ENCODE measurements at places on chromosomes 7 and 10.

DNA sequence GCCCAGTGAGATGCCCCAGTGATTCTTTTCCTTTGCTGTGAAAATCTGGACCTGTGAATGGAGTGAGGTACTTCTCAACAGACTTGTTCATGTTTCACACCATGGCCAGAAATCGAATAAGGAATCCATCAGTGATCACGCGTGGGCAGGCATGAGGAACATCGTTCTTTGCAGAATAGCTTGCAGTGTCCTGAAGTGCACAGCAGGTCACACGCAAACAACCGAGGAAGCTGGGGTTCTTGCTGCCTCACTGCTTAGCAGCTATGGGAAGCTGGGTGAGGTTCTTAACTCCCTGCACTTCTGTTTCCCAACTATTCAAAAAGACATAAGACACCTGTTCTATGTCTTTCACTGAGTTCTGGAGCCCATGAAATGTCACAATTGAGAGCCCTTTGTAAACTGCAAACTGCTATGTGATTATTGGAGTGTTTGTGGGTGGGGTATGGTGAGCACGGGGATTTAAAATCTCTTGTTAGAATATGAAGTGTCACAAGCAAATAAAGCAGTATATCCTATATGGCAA lies 253.4 kb downstream of the KIAA1217 start:
- DNase-seq = no peak

DNA sequence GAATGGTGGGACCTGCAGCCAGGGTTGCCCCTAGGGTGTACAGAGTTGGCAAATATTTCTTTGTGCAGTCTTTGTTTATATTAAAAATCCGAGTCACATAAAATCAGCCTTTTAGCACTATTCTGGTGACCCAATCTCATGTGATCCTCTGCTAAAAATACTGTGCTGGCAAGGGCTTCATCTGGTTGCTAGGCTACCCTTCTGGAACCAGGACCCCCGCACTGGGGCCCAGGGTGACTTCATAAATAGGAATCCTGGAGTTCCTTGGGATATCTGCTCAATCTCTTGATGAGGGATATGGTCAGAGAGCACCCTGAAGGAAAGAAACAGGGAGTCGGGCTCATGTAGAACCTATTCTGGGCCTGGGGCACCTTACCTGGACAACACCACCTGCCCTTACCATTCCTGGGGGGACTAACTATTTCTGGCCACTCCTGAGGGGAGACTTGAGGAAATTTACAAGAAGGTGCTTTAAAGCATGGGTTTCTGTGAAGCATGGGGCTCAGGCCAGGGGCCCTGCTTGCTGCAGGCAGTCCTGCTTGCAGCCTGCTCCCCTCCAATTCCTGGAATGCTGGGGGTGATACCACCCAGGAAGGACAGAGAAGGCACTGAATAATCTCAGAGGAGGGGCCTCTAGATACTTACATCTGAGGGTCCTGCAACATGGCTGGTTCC lies 44.7 kb downstream of the SH2D4B start:
- peak; percentile 52 for DNase-seq

DNA sequence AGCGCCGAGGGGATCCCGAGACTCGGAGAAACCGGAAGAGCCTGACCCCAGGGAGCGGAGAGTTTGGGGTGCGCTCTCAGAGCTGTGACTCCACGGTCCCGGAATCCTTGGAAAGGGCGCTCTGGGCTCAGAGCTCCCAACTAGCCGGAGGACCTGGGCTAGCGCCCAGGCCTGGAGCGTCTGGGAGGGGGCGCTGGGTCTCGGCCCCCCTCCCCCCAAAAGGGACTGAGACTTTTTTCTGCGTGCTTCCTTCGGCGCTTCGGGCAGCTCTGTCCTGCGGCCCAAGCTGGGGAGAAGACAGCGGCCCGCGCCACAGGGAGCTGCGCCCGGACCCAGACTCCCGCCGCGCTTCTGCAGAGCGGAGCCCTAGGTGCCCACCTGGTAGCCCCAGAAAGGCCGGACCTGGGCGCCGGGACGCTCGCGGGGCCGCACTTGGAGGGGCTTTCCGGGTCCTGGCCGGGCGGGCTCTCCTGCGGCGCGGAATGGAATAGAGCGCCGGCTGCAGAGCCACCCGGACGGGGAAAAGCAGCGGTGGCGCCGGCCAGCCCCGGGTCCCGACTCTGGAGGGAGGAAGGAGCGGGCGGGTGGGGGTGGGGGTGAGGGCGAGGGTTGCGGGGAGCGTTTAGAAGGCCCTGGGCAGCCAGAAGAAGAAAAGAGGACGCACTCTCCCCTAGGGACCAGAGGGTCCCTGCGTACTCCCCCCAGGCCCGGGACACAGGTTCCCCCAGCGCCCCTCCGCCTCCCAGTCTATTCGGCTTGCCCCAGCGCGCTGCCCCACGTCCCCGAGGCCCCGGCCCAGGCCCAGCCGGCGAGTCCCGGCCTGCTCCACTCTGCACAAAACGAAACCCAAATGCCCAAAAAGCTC lies 4.7 kb downstream of the ZNF503 start:
- no peak for DNase-seq

GRCh38 chr10:72663971-72664370 lies 28.0 kb upstream of the MCU start:
- DNase-seq = no peak

DNA sequence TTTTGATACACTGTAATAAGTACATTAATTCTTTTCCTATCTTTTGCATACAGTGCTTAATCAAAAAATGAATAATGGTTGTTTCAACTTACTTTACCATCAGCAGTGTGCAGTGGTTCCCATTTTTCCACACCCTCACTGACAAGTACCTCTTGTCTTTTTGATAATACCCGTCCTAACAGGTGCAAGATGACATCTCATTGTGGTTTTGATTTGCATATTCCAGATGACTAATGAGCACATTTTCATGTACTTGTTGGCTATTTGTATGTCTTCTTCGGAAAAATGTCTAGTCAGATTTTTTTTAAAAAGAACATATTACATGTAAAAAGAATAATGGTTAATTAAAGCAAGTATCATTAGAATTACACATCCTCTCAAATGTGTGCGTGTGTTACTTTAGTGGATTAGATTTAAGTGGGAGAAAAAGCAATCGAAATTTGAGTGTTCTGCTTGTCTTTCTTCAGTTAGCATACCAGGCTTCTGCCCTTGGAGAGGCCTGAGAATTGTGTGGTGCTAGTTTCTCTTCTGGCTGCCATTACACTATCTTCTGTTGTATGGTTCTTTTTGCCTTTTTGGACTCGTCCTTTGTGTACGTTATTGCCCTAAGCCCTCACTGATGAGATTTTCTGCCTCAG lies 291.2 kb downstream of the AUTS2 start:
- no peak for DNase-seq

DNA sequence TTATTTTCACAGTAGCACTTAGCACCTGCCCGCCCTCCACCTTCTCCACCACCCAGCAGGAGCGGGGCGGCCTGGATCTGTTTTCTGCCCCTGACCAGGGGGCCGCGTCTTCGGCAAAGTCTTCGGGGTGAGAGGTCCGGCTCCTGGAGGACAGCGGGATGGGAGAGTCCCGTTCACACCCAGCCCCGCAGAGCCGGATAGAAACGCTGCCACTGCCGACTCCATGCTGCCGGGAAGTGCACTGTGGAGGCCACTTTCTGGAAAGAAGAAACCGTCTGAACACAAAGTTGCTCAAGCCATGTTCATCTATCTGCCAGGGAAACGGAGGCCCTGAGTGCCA lies 14.5 kb upstream of the ZNF273 start:
- no peak for DNase-seq

DNA sequence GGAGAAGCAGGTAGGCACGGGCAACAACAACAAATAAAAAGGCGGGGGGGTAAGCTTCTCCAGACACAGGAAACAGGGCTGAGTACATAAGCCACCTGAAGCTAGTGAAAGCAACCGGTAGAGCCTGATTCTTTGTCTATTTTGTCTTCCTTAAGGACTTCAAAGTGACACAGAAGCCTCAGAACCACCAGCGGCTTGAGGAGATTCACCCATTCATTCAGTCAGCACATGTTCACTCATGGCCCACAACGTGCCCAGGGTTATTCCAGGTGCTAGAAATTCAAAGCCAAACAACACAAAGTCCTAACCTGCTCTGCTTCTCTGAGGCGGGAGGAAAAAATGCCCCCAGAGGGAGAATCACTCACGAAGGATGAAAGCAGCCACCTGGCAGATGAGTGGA lies 69.3 kb upstream of the C7orf33 start:
- no peak for DNase-seq

DNA sequence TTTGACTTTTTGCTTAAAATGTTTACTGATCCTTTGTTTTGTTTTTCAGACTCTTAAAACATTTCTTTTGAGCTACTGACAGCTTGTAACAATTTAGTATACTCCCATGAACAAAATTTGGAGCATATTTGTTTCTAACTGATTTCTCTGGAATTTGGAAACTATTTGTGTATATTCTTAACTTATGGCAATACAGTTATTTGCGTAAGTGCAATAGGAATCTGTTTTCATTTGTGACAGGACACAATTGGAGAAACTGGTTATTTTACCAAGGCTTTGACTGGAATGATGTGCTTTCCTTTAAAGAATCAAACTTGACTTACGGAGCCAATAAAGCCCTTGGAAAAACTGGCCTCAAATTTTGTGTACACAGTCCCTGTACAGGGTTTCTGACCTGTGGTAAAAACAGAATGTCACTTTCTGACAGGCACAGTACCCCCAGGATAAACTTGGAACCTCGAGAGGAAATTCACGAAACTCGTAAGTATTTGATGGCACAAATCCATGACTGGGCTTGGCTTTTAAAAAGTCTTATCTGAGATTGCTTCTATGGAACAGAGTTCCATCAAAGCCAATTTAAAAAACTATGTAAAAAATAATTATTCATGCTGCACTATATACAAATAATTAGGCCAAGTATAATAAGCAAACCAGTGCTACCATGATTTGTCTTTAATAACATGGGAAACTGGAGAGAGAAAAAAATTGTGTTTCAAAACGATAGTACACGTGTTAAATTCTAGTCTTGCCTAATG lies 70.4 kb downstream of the ST8SIA6 start:
- no peak for DNase-seq

- DNase-seq = no peak
Observed at GRCh38 chr10:114256822-114257221, 17.8 kb downstream of the VWA2 start.

DNA sequence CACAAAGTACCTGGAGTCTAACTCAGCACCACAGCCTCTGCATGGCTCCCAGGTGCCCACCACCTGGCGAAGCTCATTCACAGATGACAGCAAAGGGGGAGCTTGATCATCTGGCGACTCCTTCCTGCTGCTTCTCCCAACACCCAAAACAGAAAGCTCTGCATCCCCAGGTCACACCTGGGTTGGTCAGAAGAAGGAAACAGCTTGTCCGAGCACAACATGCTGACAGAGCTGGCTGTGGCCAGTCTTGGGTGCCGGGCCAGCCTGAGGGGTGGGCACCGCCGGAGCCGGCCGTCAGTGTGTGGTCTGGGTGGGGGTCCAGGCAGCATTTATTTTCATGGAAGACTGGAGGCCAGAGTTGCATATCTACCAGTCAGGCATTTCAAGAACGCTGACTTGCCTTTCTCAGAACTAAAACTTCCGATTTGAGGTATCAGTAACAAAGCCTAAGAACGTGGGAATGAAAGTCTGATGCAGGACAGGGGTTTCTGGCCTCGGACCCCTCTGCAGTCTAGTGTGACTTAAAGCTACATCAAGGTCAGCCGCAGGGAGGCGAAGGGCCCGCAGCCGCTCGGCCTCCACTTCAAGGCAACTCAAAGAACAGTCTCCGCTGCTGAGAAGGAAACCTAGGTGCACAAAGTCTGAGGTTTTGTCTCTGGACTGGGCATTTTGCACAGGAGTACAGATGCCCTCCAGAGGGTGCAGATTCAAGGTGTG lies 109.6 kb downstream of the CYTH3 start:
- no peak for DNase-seq

- no peak for DNase-seq
Observed at GRCh38 chr10:62106929-62107519, 161.6 kb downstream of the RTKN2 start.

DNA sequence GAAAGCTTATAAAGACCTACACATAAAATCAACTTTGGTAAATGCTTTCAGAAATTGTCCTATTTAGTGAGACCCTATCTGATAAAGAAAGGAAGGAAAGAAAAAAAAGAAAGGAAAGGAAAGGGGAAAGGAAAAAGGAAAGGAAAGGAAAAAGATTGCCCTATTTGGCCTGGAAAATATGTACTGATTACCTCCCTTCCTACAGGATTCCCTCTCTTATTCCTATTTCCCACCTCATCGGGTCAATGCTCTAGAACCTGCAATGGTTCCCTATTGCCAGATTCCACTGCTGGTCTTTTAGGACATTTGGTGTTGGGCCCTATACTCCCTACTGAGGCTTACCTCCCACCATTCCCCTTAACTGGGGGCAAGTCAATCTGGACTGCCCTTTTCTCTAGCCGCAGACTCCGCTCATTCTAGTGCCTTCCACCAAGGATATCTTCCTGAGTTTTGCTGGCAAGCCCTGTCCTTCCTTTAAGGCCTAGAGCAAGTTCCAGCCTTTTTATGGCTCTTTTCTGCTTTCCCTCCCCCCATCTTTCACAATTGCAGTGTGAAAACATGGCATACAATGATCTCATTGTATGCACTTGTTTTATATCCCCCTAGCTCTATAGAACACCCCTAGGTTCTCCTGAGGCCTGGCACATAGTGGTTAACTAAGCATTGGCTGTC lies 4.4 kb downstream of the DDIT4 start:
- DNase-seq = no peak

- DNase-seq = no peak
Observed at GRCh38 chr7:152868122-152869040, 108.8 kb downstream of the ACTR3B start.

- no peak for DNase-seq
Observed at GRCh38 chr7:79341902-79342301, 111.6 kb downstream of the MAGI2 start.

GRCh38 chr7:151131592-151132293 lies 35.8 kb downstream of the GBX1 start:
- peak; percentile 84 for DNase-seq

- DNase-seq = no peak
Observed at GRCh38 chr10:114110174-114110972, 63.6 kb downstream of the CCDC186 start.

DNA sequence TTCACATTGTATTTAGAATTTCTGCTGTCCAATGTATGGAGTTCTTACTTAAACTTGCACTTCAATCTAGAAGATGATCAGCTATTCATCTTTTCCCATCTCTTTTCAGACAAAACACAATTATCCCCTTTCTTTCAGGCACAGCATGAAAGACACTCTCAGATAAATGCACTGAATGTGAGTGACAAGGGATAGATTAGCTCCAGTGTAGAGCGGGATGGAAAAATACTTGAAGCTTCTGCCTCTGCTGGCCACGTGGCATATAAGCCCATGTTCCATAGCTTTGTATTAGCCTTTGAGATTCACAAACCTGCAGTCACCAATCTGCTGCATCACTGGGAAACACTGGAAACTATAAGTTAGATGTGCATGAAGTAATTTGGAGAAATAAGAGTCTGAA lies 162.2 kb upstream of the FAM3C start:
- no peak for DNase-seq

GRCh38 chr7:106493041-106493731 lies 167.8 kb downstream of the CCDC71L start:
- no peak for DNase-seq
